ENCODE measurements at places on chromosomes 7 and 10. TPM values are rescaled to one million over a fixed set of nuclear protein-coding genes. Genes with fewer than 3 reads are reported as not detected.

ZPBP gene
- total RNA-seq, result not detected

CYP3A5 gene
- 0.59 TPM for total RNA-seq

ERVW-1 gene
- total RNA-seq, result not detected

SPAG6 gene
- total RNA-seq, result not detected

SFRP5 gene
- 140 TPM for total RNA-seq

SSC4D gene
- 0.35 TPM for total RNA-seq

HOXA5 gene
- 0.24 TPM for total RNA-seq

KCP gene
- total RNA-seq, result not detected

MYO1G gene
- 0.78 TPM for total RNA-seq

ELN gene
- total RNA-seq, result 138 TPM

NPTX2 gene
- total RNA-seq, result 6.7 TPM

HGF gene
- total RNA-seq, result 3.5 TPM

RBP3 gene
- total RNA-seq, result not detected

RNF32 gene
- not detected for total RNA-seq

SPDYE2 gene
- total RNA-seq, result not detected

VPS37D gene
- total RNA-seq, result 2.2 TPM

AKR1C4 gene
- not detected for total RNA-seq

OR6B1 gene
- total RNA-seq, result not detected

GAD2 gene
- not detected for total RNA-seq

C10orf105 gene
- not detected for total RNA-seq

MET gene
- 17.5 TPM for total RNA-seq

NUTM2E gene
- total RNA-seq, result not detected

TMEM139 gene
- 7.8 TPM for total RNA-seq

FOXL3 gene
- not detected for total RNA-seq

CLCN1 gene
- not detected for total RNA-seq

TLX1 gene
- total RNA-seq, result not detected

CRPPA gene
- total RNA-seq, result 2.2 TPM

SEMA3C gene
- total RNA-seq, result 61.6 TPM

CAMK1D gene
- 27.2 TPM for total RNA-seq

WNT8B gene
- not detected for total RNA-seq

NEBL gene
- total RNA-seq, result 550 TPM

CPXM2 gene
- 8.3 TPM for total RNA-seq

EFCAB10 gene
- not detected for total RNA-seq
